ENCODE measurements at places on chromosomes 12 and 14.
A peak's percentile ranks its signal among the peaks of the same experiment; 100 is the strongest.

DNA sequence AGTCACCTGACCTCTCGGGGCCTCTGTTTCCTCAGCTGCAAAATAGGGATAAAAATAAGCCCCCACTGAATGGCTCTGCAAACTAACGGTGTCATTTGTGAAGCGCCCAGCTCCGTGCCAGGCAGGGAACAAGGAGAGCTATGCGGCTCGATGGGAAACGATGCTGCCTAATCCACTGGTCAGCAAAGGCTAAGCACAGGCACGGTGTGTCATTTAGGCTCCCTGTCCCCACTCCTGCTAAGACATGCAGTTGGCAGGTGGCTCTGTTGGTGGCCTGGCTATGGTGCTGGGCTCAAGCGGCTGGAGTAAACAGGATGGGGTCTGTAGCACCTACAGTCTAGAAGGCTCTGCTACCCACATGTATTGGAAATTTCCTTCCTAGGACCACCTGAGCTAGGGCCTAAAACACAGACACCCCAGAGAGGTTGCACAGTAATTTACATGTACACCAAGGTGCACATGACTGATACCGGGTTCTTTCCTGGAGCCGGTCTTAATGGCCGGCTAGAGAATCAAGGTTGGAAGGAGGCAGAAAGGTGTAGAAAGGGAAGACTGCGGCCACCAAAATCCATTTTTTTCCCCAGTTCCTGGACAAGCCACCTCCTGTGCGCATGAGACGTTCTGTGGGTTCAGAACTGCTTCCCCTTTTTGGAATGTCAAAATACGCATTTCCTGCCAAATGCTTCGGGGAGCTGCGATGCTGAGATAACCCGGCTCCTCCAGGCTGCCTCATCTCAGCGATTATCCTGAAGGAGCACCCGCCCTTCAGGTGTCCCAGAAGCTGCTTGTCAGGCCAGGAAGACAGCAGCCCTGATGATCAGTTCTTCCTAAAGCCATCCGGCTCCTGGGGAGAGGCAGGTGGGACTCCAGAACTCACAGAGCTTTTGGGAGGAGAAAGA, 1.0 kb downstream of the CACNA2D4 start:
- DNase-seq: peak; percentile 5

- DNase-seq: no peak
These were observed at the start of gene SLC7A7 for GRCh38 chr14:22814941-22815713. TSS of gene SLC7A7 (minus strand) at chr14:22815435. CDS start at chr14:22813398, 2,037 bp downstream.

GRCh38 chr14:105867961-105868599, 341.7 kb downstream of the TMEM121 start:
- DNase-seq: no peak

DNA sequence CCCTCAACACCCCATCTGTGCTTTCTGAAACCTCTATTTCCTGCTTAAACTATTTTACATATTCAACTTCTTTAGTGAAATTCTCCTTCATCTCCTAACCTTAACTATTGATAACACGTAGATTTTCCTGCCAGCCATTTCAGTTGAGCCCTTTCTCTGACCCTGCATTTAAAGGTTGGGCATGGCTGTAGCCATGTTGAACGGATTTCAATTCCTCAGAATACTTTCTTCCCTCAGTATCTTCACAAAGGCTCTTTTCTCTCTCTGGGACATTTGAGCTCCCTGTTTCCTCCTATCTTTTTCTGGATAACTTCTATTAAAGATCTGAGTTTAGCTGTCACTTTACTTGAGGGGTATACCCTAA, 1.2 kb downstream of the PPHLN1 start:
- DNase-seq: no peak

GRCh38 chr12:123200414-123200813, 32.5 kb downstream of the MPHOSPH9 start:
- DNase-seq: no peak

- DNase-seq: no peak
These were observed 156.4 kb upstream of the SYT10 start for GRCh38 chr12:33596061-33596460.

- DNase-seq: no peak
These were observed 6.4 kb upstream of the A2M start for GRCh38 chr12:9122091-9122609.
